ENCODE measurements at places on chromosomes 11 and 22. TPM values are rescaled to one million over a fixed set of nuclear protein-coding genes. Genes with fewer than 3 reads are reported as not detected.

DNA sequence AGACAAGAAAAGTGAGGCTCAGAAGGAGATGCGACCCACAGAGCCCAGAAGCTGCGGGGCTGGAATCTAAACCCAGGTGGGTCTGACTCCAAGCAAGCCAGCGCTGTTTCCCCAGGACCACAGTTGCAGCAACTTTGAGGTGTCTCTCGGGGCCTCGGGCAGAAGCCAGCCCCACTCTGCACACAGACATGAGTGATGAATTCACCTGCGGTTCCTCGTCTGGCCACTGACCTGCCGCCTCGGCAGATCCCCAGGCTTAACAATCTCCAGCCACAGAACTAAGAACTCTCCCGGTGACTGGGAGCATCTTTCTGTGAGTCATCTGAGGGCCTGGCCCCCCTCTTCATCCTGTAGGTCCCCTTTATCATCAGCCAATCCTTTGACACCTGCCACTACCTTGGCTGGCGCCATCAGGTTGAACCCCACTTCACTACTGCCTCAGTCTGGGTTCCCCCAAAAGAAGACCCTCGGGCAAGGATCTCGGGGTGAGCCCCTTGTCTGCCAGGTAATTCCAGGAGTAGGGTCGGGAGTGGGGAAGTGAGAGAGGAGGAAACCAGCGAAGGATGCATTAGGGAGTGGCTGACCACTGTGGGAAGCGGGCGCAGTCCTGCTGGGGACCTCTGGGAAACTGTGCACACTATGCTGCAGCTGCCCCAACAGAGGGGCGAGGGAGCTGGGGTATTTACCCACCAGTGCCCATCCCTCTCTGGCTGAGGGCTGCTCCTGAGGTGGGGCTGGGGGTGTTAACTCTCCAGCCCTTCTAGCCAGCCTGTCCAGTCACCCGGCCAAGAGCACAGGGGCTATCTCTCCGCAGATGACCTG lies 33.0 kb upstream of the MN1 start:
- H3K36me3 ChIP-seq, result no peaks in the 10 kb centered on the region
- DNase-seq, result no peak
- H3K4me3 ChIP-seq, result no peak overlapping the region
- H3K27ac ChIP-seq, result no peak overlapping the region
- no peaks in the 10 kb centered on the region for H3K4me1 ChIP-seq
- H3K27me3 ChIP-seq, result no peaks in the 10 kb centered on the region

- no peak for DNase-seq
- no peaks in the 10 kb centered on the region for H3K4me1 ChIP-seq
Observed at GRCh38 chr11:96114178-96115064, 190.5 kb upstream of the MTMR2 start.

DNA sequence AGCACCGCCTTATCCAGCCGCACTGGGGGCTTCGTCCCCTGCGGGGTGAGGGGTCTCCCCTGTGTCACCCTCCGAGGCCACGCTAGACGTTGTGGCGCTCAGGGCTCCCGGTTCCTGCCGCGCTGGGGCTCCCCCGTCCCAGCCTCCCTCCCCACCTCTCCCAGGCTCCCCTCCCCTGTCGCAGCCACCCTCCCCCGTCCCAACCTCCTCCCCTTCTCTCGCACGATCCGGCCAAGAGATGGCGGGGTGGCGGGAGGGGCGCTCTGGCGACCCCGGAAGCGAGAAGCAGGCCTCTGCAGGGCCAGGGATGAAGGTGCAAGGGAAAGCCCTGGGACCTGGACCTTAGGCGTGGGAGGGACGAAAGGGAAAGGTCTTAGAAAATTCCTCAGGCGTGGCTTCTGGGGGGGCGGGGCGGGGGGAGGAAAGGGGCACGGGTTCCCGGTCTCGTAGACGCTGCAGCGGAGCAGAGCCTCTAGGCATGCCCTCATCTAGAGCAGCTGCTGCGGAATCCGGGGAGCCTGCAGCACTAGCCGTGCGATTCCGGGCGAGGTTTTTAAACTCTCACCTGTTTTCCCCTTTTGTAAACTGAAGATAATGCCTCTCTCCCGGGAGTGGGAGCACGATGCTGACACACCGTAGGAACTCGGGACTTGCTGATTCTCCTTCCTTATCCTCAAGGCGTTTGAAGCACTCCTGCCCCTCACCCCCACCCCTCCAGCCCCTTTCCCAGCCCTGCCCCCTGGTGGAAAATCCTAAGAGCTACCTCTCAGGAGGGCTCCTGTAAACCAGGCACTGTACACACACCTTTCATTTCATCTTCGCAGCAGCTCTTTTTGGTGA lies 14.4 kb downstream of the KCNJ5 start:
- peaks cover 72% of the 10 kb centered on the region for H3K27me3 ChIP-seq
- H3K36me3 ChIP-seq, result no peaks in the 10 kb centered on the region
- peak; percentile 60 for DNase-seq
- H3K4me1 ChIP-seq, result peaks cover 21% of the 10 kb centered on the region

- no peak overlapping the region for H3K4me3 ChIP-seq
- no peaks in the 10 kb centered on the region for H3K36me3 ChIP-seq
- no peak overlapping the region for H3K27ac ChIP-seq
Observed at GRCh38 chr11:85164743-85165142, 462.4 kb downstream of the DLG2 start.

DNA sequence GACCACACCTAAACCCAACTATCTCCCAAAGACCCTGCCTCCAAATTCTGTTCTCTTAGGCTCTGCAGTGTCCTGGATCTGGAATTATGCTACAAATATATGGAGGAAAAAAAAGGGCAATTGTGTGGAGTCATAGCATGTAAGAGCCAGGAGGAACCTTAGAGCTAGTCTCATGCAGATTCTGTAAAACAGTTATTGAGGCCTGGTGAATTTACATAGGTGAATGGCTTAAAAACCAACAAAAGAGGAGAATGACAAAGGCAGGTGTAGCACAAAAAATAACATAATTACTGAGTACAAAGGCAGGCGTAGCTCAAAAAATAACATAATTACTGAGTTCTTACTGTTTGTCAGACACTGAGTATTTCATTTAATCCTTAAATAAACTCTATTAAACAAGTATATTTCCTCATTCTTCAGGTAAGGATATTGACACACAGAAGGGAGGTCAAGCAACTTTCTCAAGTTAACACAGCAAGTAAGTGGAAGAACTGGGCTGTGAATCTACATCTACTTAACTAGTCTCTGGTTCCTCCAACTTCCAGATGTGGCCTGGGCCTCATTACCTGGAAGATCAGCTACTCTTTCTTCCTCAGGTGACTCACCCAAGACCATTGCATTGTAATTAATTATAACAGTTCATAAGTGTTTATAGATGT lies 938.9 kb upstream of the TENM4 start:
- DNase-seq, result no peak
- no peak overlapping the region for H3K4me3 ChIP-seq
- no peaks in the 10 kb centered on the region for H3K4me1 ChIP-seq
- H3K36me3 ChIP-seq, result no peaks in the 10 kb centered on the region
- H3K27me3 ChIP-seq, result no peaks in the 10 kb centered on the region

- peak overlapping the region; percentile 45 for H3K4me3 ChIP-seq
- peaks cover 22% of the 10 kb centered on the region for H3K36me3 ChIP-seq
- peaks cover 46% of the 10 kb centered on the region for H3K4me1 ChIP-seq
- no peaks in the 10 kb centered on the region for H3K27me3 ChIP-seq
- H3K27ac ChIP-seq, result peak overlapping the region; percentile 59
Observed at GRCh38 chr11:121494355-121495099, 41.8 kb upstream of the SORL1-AS1 start.

DNA sequence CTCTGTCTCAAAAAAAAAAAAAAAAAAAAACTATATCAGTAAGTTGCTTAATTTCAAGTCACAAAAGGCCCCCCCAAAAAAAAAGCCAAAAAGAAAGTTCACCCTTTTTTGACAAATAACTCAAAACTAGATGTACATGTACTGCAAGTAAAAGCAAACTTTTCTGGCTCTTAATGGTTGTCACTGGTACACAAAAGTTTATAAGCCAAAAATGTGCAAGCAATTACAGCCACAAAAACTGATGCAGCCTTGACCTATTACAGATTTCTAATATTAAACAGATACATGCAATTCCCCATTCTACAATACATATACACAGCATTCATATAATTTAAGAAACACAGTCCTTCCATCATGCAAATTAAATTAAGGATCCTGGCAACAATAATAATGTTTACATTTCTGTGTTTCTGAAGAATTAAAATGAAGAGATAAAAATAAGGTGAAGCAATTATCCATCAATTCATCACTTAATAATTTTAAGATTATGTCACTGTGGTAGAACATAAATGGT lies 18.6 kb downstream of the PICALM start:
- no peak overlapping the region for H3K27ac ChIP-seq
- H3K36me3 ChIP-seq, result peaks cover 5% of the 10 kb centered on the region
- H3K27me3 ChIP-seq, result no peaks in the 10 kb centered on the region
- no peak overlapping the region for H3K4me3 ChIP-seq

DNA sequence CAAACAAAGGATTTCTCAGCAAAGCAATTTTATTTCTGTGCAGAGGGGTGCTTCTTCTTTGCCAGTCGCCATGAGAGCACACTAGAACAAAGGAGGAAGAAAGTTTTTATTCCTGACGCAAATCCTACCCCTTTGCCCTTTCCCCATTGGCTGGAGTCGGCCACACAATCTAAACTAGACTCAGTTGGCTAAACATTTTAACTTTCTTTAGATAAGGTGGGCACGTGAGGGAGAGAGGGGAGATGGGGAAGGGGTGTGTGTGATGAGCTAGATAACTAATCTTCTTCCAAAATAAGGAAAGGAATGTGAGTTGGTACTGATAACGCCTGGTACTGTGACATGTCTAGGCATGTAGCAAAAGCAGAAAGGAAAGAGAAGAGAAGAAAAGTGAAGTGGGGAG lies 626 bp downstream of the TRIM22 start:
- H3K27me3 ChIP-seq, result no peaks in the 10 kb centered on the region
- H3K36me3 ChIP-seq, result peaks cover 18% of the 10 kb centered on the region
- H3K27ac ChIP-seq, result peak overlapping the region; percentile 92
- peak overlapping the region; percentile 84 for H3K4me3 ChIP-seq

DNA sequence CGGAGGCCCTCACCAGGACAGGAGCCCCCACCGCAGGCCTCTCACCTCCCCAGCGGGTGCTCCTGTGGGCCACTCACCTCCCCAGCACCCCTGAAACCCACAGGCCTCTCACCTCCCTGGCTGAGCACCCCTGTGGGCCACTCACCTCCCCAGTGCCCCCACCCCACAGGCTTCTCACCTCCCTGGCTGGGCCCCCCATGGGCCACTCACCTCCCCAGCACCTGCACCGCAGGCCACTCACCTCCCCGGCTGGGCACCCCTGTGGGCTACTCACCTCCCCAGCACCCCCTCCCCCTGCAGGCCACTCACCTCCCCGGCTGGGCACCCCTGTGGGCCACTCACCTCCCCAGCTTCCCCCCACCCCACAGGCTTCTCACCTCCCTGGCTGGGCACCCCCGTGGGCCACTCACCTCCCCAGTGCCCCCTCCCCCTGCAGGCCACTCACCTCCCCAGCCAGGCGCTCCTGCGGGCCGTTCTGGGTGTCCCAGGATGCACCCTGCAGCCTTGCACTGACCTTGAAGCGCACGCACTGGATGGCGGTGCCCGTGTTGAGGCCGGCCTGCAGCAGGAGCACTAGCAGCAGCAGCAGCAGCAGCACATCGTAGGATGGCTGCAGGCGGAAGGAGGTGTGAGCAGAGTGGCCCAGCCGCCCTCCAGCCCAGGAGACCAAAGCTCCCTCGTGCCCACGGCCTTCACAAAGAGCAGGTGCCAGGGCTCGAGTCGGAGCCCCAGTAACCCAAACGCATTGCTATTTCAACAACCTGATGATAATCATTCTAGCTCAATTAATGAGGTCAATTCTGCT lies 5.7 kb upstream of the TTLL8 start:
- peaks cover 2% of the 10 kb centered on the region for H3K4me1 ChIP-seq
- DNase-seq, result no peak
- no peaks in the 10 kb centered on the region for H3K36me3 ChIP-seq
- no peaks in the 10 kb centered on the region for H3K27me3 ChIP-seq

Gene KCNJ11
- polyA plus RNA-seq, result 0.46 TPM

Gene APOL5
- polyA plus RNA-seq, result not detected

Gene PAFAH1B2
- polyA plus RNA-seq, result 14.8 TPM

Gene OR5P2
- not detected for polyA plus RNA-seq

Gene DAGLA
- 0.04 TPM for polyA plus RNA-seq

Gene PLA2G3
- polyA plus RNA-seq, result not detected

Gene PNPLA3
- polyA plus RNA-seq, result 0.15 TPM

Gene MMP20
- not detected for polyA plus RNA-seq
